ENCODE measurements at places on chromosomes 1 and 21.

DNA sequence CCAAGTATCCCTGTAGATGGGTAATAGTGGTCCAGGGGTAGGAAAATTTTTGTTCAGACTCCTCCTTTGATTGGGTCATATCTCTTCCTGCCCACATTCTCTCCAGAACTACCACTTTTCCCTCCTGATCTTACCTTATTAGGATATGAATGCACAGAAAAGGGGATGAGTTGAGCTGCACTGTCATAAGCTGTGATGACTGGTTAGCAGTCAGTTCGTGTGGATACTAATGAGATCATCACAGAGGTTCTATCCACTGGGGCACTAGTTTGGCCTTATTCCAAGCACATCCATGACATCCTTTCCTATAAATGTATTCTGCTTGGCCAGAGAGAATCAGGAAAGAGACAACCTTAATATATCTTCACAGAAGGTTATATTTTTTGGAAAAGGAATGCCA is 22.1 kb upstream of the TBX15 start:
- no peak for DNase-seq
- no peak overlapping the region for H3K4me3 ChIP-seq

DNA sequence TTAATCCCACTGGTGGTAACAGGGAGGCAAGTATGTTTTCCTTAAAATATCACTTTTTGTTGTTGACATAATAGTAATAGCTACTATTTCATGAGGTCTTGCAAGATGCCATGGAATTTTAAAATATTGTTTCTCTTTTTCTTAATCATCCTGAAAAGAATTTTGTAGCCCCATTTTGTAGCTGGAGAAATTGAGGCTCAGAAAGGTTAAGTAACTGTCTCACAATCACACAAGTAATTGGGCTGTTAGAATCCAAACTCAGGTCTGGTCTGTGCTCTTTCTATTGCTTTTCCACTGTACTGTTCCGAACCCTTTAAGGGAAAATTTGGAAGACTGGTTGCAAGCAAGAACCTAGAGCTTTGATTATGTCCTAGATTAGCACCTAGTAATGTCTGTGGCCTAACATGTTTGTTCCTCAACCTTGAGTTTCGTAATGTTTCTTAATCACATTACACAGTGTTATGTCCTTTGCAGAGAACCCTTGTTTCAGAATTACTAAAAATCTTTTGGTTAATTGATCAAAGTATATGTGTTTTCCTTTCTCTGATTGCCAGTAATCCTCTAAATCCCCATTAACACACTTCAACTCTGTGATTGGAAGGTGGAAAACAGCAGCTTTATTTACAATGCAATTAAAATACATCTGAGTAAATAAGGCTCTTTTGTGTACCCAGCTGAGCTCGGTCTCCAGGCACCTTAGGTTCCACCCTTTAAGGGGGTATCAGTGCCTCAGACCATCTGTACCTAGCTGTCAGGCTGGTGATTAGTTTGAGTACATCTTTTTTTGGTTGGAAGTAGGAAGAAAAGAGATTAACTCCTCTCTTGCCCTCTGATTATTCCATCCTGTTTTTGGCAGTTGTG is 10.4 kb downstream of the LRRC42 start:
- peaks cover 13% of the 10 kb centered on the region for H3K4me1 ChIP-seq
- no peak overlapping the region for H3K4me3 ChIP-seq
- H3K36me3 ChIP-seq, result no peaks in the 10 kb centered on the region
- H3K27ac ChIP-seq, result peak overlapping the region; percentile 87

DNA sequence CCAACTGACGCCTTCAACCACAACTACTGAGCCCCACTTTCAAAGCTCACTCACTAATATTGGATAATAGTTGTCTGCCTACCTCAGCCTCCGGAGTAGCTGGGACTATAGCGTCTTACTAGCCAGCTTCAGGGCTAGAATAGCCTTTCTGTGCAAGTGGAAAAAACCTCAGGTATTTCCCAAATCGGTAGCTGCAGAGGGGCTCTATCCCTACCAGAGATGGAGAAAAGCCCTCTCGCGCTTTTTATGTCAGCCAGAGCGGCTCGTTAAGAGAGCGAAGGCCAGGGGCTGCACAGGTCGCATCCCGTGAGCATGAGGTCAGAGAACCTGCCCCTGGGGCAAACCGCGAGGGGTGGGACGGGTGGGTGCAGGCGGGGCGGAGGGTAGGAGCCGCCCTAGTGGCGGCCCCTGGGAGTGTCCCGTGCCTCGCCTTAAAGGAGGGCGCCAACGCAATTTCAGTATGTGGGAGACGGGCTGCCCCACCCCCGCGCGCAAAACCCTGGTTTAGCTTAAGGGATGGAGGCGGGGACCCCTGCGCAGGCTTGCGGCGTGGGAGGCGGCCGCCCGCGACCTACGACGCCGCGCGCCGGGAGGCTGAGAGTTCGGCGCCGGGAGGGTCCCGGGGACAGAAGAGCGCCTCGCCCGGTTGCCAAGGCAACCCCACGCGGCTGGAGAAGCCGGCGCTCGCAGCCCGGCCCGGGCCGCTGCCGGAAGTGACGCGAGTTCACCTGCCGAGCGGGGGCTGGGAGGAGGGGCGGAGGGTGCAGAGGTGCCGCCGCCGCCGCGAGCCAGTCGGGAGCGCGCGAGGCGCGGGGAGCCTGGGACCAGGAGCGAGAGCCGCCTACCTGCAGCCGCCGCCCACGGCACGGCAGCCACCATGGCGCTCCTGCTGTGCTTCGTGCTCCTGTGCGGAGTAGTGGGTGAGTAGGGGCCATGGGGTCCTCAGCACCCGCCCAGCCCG is at the start of gene CXADR:
Gene CXADR, plus strand, starts transcription at position 791 of the 961 bp plus-strand sequence. Its CDS starts 87 bp downstream, at position 878.
- H3K4me3 ChIP-seq, result peak within 1 kb of the TSS; percentile 83
- DNase-seq, result peak; percentile 96
- peaks cover 3% of the 10 kb centered on the region for H3K4me1 ChIP-seq
- no peaks in the 10 kb centered on the region for H3K36me3 ChIP-seq
- H3K27me3 ChIP-seq, result no peaks in the 10 kb centered on the region
- H3K27ac ChIP-seq, result peak within 1 kb of the TSS; percentile 91

- DNase-seq, result no peak
- no peaks in the 10 kb centered on the region for H3K27me3 ChIP-seq
- no peak overlapping the region for H3K4me3 ChIP-seq
- H3K36me3 ChIP-seq, result no peaks in the 10 kb centered on the region
- H3K4me1 ChIP-seq, result no peaks in the 10 kb centered on the region
Measured at GRCh38 chr1:94961988-94962387, 35.1 kb upstream of the CNN3 start.

DNA sequence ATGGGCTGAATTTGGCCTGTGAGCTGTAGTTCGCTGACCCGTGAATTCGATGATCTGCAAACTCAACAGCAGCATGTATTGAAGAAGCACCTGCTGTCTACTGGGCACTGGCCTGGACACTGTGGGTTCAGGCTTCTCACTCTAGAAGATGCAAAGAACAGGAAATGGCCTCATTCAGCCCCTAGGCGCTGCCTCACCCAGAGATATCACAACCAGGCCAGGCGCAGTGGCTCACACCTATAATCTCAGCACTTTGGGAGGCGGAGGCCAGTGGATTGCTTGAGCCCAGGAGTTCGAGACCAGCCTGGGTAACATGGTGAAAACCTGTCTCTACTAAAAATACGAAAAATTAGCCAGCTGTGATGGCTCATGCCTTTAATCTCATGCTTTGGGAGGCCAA is 23.6 kb downstream of the MFAP2 start:
- no peaks in the 10 kb centered on the region for H3K27me3 ChIP-seq
- DNase-seq, result no peak
- H3K27ac ChIP-seq, result no peak overlapping the region
- H3K36me3 ChIP-seq, result no peaks in the 10 kb centered on the region
- no peaks in the 10 kb centered on the region for H3K4me1 ChIP-seq
- H3K4me3 ChIP-seq, result no peak overlapping the region

GRCh38 chr1:161810780-161811179 is 44.7 kb downstream of the ATF6 start:
- H3K36me3 ChIP-seq, result no peaks in the 10 kb centered on the region
- no peak overlapping the region for H3K4me3 ChIP-seq
- no peak for DNase-seq
- no peak overlapping the region for H3K27ac ChIP-seq
- no peaks in the 10 kb centered on the region for H3K27me3 ChIP-seq
- no peaks in the 10 kb centered on the region for H3K4me1 ChIP-seq

All from mesendoderm (in vitro differentiated cells).